ENCODE measurements at places on chromosomes 2 and 18.

- no peak for DNase-seq
These were observed 88.1 kb downstream of the VSNL1 start for GRCh38 chr2:17628349-17629261.

DNA sequence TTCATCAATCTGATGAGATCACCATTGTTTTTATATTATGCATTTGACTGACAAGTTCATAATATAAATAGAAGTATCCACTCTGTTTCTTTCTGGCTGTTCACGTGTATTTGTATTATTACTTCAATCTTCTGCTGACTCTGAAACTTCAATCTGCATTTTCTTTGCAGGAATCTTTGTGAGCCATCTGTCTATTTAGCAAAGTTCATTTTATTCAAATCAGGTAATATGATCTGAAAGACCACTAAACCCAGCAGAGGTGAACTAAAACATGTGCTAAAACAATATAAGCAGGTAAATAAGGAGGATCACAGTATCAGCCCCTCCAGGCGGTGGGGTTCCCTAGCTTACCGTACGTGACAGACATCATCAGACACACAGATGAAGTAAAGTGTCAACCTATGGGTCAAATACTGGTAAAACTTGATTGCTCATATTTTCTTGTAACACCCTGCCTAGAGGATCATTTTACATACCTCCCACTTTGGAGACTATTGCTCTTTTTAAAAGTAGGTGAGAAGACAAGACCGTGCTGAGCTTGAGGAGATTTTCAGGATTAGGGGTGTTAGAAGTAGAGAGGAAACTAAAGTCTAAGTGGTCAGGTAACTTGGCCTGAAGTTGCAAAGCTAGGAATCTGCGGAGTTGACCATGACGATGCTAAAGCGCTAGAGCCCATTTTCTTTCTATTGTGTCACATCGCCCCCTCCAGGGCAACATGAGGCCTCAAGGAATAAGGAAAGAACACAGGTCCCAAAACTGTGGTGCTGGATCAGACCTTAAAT is 9.0 kb downstream of the DTNB start:
- DNase-seq: no peak

GRCh38 chr2:148817210-148817708 is 57.8 kb upstream of the KIF5C start:
- peak; percentile 29 for DNase-seq

DNA sequence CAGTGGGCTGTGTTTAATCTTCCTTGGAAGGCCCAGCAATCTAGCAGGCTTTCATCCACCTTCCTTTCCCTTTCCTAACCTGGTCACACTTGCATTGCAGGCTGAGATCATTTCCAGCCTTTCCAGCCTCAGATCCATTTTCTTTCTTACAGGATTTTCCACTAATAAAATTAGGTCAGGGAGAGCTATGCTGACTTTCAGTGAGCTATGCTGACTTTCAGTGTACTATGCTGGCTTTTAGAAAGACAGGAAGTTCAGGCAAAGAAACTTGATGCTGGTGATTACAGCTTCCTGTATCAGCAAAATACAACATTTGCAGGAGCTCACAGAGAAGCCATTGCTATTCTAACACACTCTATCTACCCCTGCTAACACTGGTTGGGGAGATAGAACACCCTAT is 735.0 kb downstream of the CCDC85A start:
- DNase-seq: no peak

DNA sequence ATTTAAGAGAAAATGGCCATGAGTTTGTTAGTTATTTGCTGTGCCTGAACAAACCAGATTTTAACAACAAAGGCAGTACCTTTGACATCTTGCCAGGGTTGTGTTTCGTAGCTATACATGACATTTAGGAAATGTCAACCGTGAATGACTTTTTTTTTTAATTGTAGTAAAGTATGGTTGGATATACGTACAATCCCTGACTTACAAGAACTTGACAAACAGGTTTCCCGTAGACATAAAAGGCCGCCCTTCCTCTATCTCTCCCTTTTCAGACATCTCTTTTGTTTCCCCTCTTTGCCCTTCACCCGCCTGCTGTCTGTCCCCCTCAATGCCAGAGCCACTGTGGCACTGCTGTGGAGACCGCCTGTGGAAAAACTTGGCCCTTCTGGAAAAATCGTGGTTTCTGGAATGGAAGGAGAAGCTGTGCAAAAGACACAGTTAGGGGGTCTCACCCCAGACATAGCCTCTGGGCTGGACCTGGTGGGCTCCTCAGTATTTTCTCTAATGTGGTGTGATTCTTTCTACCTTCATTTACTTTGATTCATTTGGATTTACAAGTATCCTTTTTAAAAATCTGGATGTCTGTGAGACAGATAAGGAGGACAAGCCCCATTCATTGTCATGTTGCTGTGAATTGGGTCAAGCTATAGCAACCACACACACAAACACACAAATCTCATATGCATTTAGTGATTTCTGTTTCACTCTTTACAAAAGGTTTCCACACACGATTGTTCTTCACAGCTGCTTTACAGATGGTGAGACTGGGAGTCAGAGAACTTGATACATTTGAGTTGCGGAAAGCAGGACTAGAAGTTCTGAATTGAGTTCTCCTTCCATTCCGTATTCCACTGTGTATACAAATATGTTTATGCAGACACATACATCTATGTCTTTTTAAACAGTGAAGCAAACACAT is 48.6 kb downstream of the SPATS2L start:
- DNase-seq: no peak

DNA sequence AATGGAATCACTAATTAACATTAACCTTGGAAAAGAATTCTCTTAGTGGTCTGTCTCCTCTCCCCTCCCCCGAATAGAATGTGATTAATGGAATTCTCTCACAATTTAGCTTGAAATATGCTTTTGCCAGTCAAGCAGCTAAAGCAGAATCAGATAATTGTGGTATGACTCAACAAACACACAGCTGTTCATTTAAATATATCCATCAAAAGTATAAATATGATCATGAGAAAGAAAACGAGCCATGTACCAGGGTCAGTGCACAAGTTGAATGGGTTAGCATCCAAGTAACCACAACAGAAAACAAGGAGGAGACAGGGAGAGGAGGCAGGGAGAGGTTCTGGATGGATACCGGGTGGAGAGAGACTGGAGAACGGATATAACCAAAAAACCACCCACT is 66.9 kb downstream of the ACVR1 start:
- DNase-seq: no peak

- DNase-seq: no peak
These were observed 77.9 kb downstream of the MCFD2 start for GRCh38 chr2:46837704-46838103.

- no peak for DNase-seq
These were observed 52.7 kb upstream of the NPAS2 start for GRCh38 chr2:100767224-100767653.

GRCh38 chr2:86081724-86082123 is 24.0 kb downstream of the POLR1A start:
- no peak for DNase-seq

DNA sequence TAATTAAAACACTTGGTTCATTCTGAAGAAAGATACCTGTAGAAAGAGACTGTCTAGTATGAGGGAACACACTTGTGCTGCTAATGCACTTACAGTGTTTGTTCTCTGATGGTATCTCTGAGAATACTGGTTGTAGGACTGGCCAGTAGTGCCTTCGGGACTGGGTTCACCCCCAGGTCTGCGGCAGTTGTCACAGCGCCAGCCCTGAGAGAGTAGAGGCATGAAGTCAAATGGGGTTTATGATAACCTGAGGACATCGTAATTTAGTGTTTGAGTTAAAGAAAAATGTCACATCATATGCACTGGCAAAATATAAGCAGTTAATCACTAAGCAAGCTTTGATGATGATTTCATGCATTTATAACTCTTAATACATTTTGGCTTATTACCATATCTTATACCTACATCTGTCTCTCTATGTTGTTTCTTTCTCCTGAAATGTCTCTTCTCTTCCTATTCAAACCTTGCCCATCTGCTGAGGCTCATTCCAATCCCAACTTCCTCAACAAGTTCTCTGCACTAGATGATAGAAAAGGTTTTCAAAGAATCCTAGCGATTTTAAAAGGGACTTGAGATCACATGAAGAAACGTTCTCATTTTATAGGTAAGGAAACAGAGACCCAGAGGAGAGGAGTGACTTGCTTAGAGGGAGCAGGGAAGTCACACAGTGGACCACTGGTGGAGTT is 50.2 kb downstream of the ATIC start:
- no peak for DNase-seq

DNA sequence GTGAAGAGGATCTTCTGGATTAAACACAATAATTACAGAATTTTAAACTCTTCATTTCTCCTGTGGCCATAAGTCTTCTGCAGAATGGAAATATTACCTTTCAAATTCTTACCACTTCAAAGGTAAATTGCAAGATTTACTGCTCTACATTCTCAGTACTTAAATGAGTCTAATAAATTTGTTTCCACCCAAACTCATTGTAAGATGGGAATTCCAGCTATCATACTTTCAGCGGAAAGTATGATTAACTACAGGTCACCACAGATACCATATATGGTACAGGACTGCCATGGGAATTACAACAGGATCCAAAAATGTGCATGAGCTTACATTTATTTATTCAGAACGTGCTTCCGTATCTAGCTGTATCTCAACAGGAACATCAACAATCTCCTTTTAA is 3.1 kb downstream of the DSC3 start:
- no peak for DNase-seq

DNA sequence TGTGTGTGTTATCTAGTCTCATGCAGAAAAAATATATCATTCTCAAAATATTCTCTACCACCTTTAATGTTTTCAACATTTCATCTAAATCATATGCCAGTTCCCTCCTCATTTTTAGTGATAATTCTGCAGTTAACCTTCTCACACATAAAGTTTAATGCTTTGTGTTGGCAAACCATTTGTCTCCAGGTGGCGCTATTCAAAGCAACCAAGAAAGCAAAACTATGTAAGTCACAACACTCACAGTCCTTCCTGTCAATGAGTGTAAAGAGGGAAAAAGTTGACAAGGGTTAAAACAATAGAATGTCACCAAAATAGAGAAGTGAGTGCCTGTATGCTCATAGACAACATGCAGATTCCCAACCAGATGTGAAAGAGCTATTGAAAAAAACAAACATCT is 961.6 kb upstream of the LRRTM1 start:
- DNase-seq: no peak

GRCh38 chr2:159521272-159521671 is 95.1 kb downstream of the BAZ2B start:
- no peak for DNase-seq

DNA sequence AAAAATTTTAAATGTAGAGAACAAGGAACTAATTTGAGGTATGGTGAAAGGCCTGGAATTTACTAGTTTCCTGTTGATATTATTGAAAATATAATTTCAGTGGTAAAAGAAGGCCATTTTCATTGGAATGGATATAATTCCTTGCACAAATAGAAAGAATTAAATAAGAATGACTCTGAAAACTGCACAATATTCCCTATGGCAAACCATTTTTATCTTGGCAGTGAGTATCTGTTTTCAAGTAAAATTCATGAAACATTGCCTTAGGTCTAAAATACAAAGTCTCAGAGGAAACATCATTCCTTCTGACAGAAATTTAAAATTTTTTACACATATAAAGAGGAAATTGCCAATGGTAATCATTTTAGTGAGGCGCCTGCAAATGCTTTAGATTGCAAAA is 1468.3 kb downstream of the LRP1B start:
- DNase-seq: no peak

GRCh38 chr18:28837100-28837499 is 660.2 kb upstream of the CDH2 start:
- DNase-seq: no peak

DNA sequence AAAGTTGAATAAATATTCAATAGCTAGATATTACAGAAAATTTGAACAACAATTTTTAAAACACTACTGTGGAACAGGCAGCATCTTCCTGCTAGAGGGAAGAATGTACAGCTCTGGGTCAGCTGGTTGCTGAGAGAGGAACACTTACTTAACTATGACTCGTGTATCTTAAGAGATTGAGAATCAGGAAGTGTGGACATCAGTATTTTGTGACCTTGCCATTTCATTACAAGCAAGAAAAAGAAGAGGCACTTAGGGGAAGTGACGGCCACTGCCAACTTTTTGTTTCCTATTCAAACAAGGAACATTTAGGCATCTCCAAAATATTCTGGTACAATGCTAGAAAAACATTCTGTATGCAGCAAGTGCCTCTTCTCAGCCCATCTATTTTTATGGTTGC is 45.9 kb downstream of the ITPRID2 start:
- DNase-seq: no peak

GRCh38 chr2:13877571-13877970 is 754.9 kb upstream of the LRATD1 start:
- DNase-seq: no peak

GRCh38 chr2:237878-238277 is 26.0 kb downstream of the SH3YL1 start:
- DNase-seq: no peak

DNA sequence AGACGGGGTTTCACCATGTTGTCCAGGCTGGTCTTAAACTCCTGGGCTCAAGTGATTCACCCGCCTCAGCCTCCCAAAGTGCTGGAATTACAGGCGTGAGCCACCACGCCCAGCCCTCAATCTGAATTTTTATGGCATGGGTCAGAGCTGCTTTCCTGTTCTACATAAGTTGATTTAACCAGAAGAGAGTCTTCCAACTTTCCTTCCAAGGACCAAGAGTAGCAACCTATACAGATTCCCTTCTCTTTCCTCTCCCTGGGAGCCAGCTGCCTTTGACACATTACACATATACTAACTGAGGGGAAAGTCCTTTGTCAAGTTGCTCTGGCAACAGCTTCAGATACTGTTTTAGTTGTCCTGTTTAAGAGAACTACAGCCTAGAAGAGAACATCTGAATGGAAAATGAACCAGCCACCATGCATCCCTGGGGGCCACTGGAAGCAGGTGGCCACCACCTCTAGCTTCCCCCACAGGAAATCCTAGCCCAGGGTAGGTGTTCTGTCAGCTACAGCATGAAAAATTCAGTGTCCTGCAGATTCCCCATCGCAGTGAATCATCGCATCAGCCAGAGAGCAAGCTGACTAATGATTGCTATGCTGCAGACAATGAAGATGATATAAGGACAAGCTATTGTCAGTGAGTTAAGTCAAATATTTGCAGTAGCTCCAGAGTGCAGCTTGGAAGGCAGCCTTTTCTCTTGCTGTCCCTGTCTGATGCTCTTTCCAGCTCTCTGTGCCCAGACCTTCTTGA is 62.9 kb downstream of the POMC start:
- peak; percentile 52 for DNase-seq

GRCh38 chr2:10552871-10553245 is 104.7 kb upstream of the ODC1 start:
- no peak for DNase-seq

- DNase-seq: no peak
These were observed 16.3 kb upstream of the ATOH8 start for GRCh38 chr2:85737481-85737880.

DNA sequence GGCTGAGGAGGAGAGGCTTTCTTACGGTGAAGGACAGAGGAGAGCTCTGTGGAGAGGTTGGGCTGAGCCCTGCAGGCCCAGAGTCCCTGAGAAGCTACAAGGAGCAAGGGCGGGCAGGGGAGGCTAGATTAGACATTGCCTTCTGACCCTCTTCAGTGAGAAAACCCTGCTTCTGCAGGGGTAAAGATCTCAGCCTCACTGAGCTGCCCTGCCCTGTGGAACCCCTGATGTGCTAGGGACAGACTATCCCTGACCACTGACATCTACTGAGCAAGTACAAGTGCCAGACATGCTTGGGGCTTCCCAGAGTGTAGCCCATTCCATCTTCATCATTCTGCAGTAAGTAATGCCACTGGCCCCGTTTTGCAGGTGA is 111.5 kb downstream of the CYP26B1 start:
- DNase-seq: no peak

Measured in NCI-H1092 treated with DMSO at 0.1 percent for 48 hours (cell line).